ENCODE measurements at places on chromosomes 7 and 10.

- H3K36me3 ChIP-seq, result no peaks in the 10 kb centered on the region
- H3K27ac ChIP-seq, result no peak overlapping the region
- H3K4me1 ChIP-seq, result no peaks in the 10 kb centered on the region
- DNase-seq, result no peak
- H3K4me3 ChIP-seq, result no peak overlapping the region
- no peaks in the 10 kb centered on the region for H3K27me3 ChIP-seq
Measured at GRCh38 chr7:83870515-83870914, 221.6 kb upstream of the SEMA3E start.

DNA sequence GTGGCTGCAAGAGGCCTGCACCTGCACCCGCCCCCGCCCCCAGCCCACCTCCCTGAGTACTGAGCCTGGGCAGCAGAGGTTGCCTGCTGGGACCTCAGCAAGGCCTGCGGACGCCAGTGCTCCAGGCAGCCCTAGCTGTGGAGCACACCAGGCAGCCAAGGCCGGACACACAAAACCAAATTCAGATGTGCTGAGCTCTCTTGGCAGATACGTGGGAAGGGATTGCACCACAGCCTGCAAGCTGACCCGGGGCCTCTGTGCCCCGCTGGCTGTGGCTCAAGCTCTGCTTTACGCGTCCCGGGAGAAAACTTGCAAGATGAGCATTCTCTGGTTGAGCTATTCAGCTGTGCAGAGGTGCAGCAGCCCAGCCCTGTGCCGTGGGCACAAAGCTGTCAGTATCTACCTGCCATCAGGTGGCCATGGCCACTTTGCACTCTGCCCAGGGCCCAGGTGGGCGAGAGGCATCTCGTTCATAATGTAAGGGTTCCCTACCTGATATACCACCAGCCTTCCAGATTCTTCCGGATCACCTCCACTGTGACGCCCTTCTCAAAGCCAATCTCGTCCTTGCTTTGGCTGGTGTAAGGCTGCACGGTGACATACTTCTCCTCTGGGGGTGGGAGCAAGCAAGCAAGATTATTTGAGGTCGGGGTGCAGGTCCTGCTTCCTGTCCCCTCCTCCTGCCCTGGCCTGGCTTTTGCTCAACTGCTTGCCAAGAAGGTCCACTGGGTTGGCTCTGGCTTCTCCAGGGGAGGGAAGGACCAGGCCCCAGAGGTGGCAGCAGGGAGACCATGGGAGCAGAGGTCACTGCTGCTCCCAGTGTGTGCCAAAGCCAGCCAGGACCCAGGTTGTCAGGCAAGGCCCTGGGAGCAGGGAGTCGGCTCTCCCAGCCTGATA, 123.4 kb downstream of the NEURL1 start:
- no peak overlapping the region for H3K27ac ChIP-seq
- no peaks in the 10 kb centered on the region for H3K4me1 ChIP-seq
- H3K36me3 ChIP-seq, result peaks cover 5% of the 10 kb centered on the region
- no peak overlapping the region for H3K4me3 ChIP-seq
- DNase-seq, result no peak

GRCh38 chr10:109934958-109935793, 11.9 kb upstream of the XPNPEP1 start:
- H3K4me3 ChIP-seq, result peak overlapping the region; percentile 30
- H3K36me3 ChIP-seq, result no peaks in the 10 kb centered on the region
- no peaks in the 10 kb centered on the region for H3K27me3 ChIP-seq
- H3K4me1 ChIP-seq, result peaks cover 57% of the 10 kb centered on the region
- peak overlapping the region; percentile 68 for H3K27ac ChIP-seq

- H3K4me1 ChIP-seq, result no peaks in the 10 kb centered on the region
- no peak overlapping the region for H3K4me3 ChIP-seq
- H3K36me3 ChIP-seq, result no peaks in the 10 kb centered on the region
- H3K27me3 ChIP-seq, result no peaks in the 10 kb centered on the region
- no peak for DNase-seq
Measured at GRCh38 chr10:93437946-93438612, 44.1 kb downstream of the MYOF start.

GRCh38 chr7:105691082-105691679, 109.9 kb upstream of the EFCAB10 start:
- H3K36me3 ChIP-seq, result peaks cover 6% of the 10 kb centered on the region
- no peaks in the 10 kb centered on the region for H3K27me3 ChIP-seq
- H3K4me1 ChIP-seq, result peaks cover 53% of the 10 kb centered on the region
- peak overlapping the region; percentile 94 for H3K27ac ChIP-seq
- peak overlapping the region; percentile 92 for H3K4me3 ChIP-seq
- peak; percentile 50 for DNase-seq

- DNase-seq, result no peak
- no peaks in the 10 kb centered on the region for H3K36me3 ChIP-seq
- H3K27me3 ChIP-seq, result no peaks in the 10 kb centered on the region
- H3K27ac ChIP-seq, result no peak overlapping the region
- H3K4me1 ChIP-seq, result no peaks in the 10 kb centered on the region
- H3K4me3 ChIP-seq, result no peak overlapping the region
Measured at GRCh38 chr7:47635091-47636080, 53.5 kb upstream of the TNS3 start.

GRCh38 chr10:52871191-52871843, 98.7 kb upstream of the MBL2 start:
- no peaks in the 10 kb centered on the region for H3K27me3 ChIP-seq
- DNase-seq, result no peak
- H3K4me3 ChIP-seq, result no peak overlapping the region
- H3K27ac ChIP-seq, result no peak overlapping the region
- H3K4me1 ChIP-seq, result no peaks in the 10 kb centered on the region

GRCh38 chr10:90644165-90644564, 213.7 kb downstream of the HTR7 start:
- no peak for DNase-seq

DNA sequence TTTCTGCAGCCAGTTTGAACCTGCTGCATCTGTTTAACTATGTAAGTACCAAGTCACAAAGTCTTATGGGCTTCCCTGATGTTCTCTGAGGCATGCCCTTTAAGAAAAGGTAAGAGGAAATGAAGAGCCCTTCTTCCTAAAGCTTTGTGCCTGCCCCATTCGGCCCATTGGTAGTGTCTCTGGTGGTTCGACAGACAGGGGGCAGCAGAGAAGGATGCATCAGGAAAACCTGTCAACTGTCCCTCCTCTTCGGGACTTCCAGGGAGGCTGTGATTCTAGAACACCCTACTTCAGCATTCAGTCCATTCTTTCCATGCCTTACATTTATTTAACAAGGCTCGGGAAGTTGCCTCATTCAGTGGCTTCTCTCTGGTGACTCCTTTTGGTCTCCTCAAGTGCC, 1.9 kb upstream of the SFRP4 start:
- H3K27ac ChIP-seq, result no peak overlapping the region
- peaks cover 14% of the 10 kb centered on the region for H3K4me1 ChIP-seq
- no peaks in the 10 kb centered on the region for H3K36me3 ChIP-seq
- peaks cover 65% of the 10 kb centered on the region for H3K27me3 ChIP-seq

GRCh38 chr7:149060156-149060555, 30.4 kb downstream of the ZNF786 start:
- H3K4me3 ChIP-seq, result no peak overlapping the region
- H3K27me3 ChIP-seq, result no peaks in the 10 kb centered on the region
- no peak overlapping the region for H3K27ac ChIP-seq
- no peak for DNase-seq
- H3K4me1 ChIP-seq, result peaks cover 7% of the 10 kb centered on the region

DNA sequence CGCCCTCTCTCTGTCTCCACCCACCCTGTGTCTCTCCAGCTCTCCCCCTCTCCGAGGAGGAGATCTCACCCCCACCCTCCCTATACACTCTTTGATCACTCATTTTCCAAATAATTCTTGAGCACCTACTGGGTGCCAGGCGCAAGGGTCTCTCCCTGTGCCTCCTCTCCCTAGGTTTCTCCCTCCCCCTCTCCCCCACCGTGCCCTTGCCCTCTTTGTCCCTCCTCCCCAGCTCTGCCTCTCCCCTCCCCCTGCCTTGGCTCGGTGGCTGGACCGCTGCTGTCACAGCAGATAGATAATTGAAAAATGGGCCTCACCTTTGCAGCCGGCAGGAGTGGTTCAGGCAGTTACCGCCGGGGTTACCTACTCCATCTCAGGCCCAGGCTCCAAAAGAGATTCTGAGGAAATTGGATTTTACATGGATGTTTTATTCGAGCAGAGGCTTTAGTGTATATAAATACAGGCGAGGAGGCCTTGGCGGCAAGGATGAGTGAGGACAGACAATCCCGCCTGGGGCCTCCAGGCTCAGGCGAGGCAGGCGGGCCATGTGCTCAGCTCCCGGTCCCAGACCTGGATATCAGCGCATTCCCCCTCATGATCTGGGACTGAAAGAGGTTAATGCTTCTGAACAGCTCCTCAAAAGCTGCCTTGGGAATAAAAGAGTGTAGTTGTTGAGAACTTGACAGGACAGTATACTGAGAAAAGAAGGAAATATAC, 60.8 kb upstream of the BTRC start:
- peaks cover 55% of the 10 kb centered on the region for H3K27me3 ChIP-seq
- H3K4me3 ChIP-seq, result peak overlapping the region; percentile 32
- no peak for DNase-seq
- H3K27ac ChIP-seq, result no peak overlapping the region
- H3K4me1 ChIP-seq, result peaks cover 26% of the 10 kb centered on the region

DNA sequence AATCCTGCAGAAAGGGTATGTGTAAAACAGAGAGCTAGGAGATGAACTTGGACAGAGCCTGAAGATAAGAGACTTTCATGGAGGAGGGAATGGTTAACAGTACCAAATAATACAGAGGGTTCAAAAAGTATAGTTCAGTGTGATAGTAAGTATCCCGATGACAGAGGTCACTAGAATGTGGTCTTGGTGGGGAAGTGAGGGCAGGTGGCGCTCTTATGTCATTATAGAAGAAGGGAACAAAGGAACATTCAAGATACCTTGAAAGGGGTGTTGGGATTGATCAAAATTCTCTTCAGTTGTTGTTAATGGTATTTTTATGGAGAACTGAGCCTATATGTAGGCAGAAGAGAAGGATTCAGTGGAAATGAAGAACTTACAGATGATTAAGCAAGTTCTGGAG, 312.5 kb downstream of the SUGCT start:
- no peak overlapping the region for H3K27ac ChIP-seq
- H3K36me3 ChIP-seq, result no peaks in the 10 kb centered on the region
- H3K4me3 ChIP-seq, result no peak overlapping the region
- H3K27me3 ChIP-seq, result no peaks in the 10 kb centered on the region
- no peaks in the 10 kb centered on the region for H3K4me1 ChIP-seq
- DNase-seq, result no peak

DNA sequence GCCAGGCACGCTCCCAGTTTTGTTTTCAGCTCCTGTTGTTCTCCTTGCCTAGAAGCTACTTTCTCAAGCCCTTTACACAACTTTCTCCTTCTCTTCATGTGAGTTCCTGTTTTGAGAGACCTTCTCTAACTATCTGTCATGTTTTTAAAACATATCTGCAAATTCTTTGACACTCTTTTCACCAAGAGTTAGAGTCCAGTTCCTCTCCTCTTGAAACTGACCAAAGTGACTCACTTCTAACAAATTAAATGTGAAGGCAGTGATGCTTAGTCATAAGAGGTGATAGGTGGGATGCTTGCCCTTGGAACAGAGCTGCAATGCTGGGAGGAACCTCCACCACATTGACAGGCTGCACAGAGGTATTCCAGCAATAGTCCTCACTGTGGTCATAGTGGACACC, 25.3 kb downstream of the ZSCAN25 start:
- H3K4me1 ChIP-seq, result no peaks in the 10 kb centered on the region
- H3K4me3 ChIP-seq, result no peak overlapping the region
- DNase-seq, result no peak
- peaks cover 9% of the 10 kb centered on the region for H3K36me3 ChIP-seq
- no peak overlapping the region for H3K27ac ChIP-seq

DNA sequence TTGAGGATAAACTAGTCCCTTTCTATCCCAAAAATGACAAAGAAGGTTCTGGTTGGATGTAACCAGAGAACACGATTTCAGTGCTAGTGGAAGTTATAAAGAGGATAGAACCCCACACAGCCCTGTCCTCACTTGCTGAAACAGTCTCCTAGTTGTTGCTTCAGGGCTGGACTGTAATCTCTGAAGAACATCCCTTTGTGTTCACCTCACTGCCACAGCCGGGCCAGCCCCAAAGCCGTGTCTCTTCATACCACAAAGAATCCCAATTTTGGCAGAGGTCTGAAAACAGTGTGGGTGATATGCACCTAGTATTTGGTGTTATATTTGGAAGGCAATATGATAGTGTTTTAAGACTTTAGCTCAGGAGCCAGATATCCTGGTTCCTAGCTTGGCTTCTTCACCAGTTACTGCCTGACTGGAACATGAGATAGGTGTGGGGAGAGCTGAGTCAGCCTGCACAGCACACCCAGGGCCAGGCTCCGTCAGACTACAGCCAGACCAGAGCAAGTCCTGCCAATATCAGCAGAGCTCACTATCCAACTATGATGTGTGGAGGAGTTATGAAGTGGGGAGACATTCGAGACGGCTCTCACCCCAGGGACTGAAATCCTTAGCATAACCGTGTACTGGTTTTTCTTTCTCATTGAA, 21.2 kb downstream of the CYP3A4 start:
- no peaks in the 10 kb centered on the region for H3K4me1 ChIP-seq
- no peak overlapping the region for H3K27ac ChIP-seq
- no peaks in the 10 kb centered on the region for H3K27me3 ChIP-seq

DNA sequence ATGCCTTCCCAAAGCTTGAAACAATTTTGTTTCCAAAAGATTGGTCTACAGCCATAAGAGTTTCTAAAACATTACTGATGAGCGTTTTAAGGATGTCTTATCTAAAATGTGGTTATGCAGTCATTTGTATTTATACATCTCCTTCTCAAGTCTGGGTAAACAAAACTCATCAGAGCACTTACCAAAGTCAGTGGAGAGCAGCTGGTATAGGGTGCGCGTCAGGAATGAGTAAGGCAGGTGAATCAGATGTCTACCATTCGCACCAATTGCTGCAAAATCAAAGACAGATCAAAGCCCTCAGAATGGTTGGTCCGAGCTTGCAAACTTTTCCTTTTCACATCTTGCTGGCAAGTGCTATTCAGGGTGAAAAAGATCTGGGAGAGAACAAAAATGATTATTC, 65.6 kb upstream of the FAM171A1 start:
- peaks cover 6% of the 10 kb centered on the region for H3K4me1 ChIP-seq
- H3K4me3 ChIP-seq, result no peak overlapping the region
- no peaks in the 10 kb centered on the region for H3K36me3 ChIP-seq
- no peak overlapping the region for H3K27ac ChIP-seq
- H3K27me3 ChIP-seq, result peaks cover 17% of the 10 kb centered on the region
- no peak for DNase-seq

GRCh38 chr10:123562387-123562786, 103.8 kb upstream of the GPR26 start:
- H3K27ac ChIP-seq, result no peak overlapping the region
- peaks cover 4% of the 10 kb centered on the region for H3K4me1 ChIP-seq
- no peaks in the 10 kb centered on the region for H3K36me3 ChIP-seq
- no peak for DNase-seq
- no peak overlapping the region for H3K4me3 ChIP-seq

GRCh38 chr10:63603709-63604445, 82.7 kb downstream of the REEP3 start:
- DNase-seq, result no peak
- H3K4me1 ChIP-seq, result no peaks in the 10 kb centered on the region
- no peak overlapping the region for H3K27ac ChIP-seq
- H3K36me3 ChIP-seq, result peaks cover 4% of the 10 kb centered on the region
- H3K27me3 ChIP-seq, result no peaks in the 10 kb centered on the region

GRCh38 chr7:33089142-33089541, 20.1 kb downstream of the RP9 start:
- H3K4me3 ChIP-seq, result no peak overlapping the region
- peaks cover 8% of the 10 kb centered on the region for H3K36me3 ChIP-seq
- H3K27ac ChIP-seq, result no peak overlapping the region
- no peaks in the 10 kb centered on the region for H3K4me1 ChIP-seq
- no peaks in the 10 kb centered on the region for H3K27me3 ChIP-seq

- H3K4me1 ChIP-seq, result peaks cover 7% of the 10 kb centered on the region
- peaks cover 38% of the 10 kb centered on the region for H3K27me3 ChIP-seq
- H3K36me3 ChIP-seq, result no peaks in the 10 kb centered on the region
- no peak overlapping the region for H3K27ac ChIP-seq
- DNase-seq, result no peak
Measured at GRCh38 chr7:1367501-1368183, 91.6 kb downstream of the MICALL2 start.
